Stimulated activated CD4-positive, alpha-beta T cell treated with anti-CD3 and anti-CD28 coated beads, Interleukin-1b, Interleukin-23, amount 100 ng/mL, for 48 hours (primary cell): ENCODE measurements at places on chromosomes 3 and 15.

DNA sequence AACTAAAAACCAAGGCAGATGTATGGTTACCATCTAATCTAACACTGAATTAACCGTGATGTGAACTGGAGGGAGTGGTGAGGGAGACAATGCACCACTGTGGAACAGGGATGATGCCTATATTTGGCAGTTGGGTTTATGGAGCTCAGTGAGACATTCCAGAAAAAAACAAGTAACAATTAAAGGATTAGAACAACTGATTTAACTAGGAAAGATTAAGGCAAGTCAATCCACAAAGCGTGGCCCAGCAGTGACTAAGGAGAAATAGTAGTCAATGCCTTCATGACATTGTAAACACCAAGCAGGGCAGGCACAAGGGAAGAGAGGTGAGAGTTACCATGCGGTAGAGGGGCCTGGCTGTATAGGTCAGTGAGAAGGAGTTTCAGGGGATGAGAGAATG is 38.1 kb downstream of the CHAC1 start:
- no peak for DNase-seq

DNA sequence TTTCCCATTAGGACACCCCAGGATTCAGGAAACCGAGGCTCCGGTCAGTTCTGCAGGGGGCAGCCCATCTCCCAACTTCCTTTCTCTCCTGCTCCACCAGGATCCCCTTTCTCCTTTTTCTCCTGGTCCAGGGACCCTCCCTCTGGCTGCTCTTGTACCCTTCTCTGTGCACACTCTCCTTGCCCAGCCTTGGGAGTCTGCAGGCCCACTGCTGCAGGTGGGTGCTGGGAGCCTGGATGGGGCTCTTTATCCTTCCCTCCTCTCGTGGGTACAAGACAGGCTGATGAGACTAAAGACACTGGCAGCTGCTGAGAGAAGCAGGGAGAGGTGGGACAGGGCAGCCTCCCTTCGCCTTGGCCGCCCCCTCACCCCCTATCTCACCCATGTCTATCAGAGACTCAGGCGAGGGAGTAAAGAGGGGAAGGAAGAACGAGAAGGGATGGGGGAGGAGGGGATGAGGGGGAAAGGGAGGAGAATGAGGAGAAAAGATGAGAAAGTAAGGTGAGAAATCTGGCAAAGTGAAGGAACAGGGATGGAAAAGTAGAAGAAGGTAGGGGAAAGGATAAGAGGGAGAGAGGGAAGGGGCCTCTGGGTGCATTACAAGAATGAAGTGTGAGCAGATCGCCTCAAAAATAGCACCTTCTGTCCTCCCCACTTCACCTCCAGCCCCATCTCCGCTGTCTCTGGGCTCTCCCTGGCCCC is 45.2 kb downstream of the ITGA11 start:
- DNase-seq: no peak

DNA sequence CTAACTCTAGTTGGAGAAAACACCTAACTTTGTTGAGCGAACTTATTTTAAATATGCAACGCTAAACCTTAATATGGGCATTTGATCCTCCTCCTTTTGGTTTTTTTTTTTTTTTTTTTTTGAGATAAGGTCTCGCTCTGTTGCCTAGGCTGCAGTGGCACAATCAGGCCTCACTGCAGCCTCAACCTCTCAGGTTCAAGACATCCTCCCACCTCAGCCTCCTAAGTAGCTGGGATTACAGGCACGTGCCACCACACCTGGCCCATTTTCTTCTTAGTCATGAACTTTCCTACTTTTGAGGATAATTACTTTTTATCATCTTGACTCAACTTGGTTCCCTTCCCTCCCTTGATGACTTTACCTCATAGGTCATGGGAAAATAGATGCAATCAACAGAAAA is 3.9 kb downstream of the NUSAP1 start:
- peak; percentile 12 for DNase-seq

- DNase-seq: peak; percentile 5
Observed at GRCh38 chr3:58824285-58824684, 157.7 kb upstream of the FAM3D start.

DNA sequence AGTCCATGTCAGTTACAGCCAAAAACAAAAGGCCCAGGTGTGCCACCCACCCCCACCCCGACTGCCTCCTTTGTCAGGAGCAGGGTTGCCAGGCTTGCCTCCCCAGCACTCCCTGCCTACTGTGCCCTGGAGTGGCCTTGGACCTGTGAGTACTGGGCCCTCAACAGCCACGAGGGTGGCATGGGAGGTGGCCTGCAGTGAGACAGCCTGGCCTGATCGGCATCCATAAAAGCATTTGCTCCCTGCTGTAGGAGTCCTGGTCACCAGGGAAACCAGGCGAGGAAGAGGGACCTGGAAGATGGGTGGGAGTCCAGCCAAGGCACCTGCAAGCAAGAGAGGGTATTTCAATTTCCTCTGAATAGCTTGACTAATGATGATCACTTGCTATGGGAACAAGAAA is 56.4 kb upstream of the KCNMB2 start:
- DNase-seq: no peak

DNA sequence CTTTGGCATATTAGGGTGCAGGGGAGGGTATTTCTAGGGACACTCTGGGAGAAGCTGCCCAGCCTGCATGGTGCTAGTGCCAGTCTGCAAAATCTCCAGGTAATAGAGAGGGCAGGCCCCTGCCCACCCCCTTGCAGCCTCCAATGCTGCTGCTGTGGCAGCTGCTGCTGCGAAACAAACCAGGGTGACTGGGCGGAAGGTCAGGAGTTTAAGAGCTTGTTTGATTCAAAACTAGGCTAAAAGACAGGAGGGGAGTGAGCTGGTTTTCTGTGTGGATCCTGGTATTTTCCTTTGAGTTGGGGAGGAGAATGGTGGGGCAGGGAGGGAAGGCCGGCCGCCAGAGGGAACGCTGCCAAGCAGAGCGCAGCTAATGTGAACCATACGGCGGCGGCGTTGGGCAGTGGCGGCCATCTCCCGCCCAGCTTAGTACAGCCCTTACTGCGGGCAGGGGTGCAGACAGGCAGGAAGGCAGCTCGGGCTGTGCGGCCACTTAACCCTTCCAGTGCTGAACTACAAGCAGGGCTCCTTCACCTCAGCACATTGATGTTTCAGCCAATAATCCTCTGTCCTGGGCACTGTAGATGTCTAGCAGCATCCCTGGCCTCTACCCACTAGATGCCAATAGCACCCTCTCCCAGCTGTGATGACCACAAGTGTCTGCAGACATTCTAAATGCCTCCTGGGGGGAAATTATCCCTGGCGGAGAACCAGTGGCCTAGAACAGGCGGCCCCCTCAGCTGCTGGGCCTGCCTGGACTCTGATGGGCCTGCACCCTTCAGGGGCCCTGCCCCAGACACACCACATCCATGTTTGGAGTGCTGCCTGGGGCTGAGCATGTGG is 125.7 kb downstream of the EEFSEC start:
- DNase-seq: no peak

GRCh38 chr15:69451951-69452691 is 497 bp upstream of the RPLP1 start:
- DNase-seq: no peak

- DNase-seq: no peak
Observed at GRCh38 chr3:160472344-160472743, 22.8 kb upstream of the TRIM59 start.

- DNase-seq: no peak
Observed at GRCh38 chr15:77713281-77713680, 80.6 kb upstream of the LINGO1 start.

DNA sequence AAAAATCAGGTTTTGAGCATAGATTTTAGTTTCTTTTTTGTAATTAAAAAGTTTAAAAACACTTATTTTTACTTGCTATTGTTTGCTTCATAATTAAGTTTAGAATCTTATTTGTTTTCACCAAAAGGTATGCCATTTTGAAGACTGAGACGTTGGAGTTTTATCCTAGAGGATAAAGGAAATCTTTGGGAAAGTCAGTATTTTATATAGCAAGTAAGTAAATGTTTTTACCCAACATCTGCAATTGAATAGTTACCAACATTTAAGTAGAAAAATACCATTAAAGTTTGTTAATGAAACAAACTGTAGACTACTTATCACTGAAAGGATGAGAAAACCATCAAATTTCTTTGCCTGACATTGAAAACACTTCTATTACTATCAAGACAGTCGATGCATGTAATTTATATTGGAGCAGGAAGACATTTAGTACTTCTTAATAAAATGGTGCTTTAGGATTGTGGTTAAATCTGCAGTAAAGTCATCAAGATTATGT is 14.0 kb upstream of the CHD2 start:
- DNase-seq: no peak

DNA sequence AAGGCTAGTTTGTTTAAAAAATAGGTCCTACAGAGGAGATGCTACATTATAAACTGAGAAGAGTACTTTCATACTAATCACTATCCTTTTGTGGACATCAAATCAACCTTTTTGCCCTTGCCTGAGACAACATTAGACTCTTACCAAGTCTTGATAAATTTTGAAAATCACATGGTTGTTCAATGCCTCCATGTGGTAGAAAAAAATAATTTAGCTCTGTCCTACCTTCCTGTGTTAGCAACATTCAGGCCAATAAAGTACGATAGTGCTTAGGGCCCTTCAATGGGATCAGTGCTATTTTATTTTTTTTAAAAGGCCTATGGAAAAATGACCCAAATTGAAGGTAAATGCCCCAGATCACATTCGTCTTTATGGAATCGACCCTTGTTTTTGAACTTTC is 5.0 kb upstream of the UBE2E1 start:
- no peak for DNase-seq

GRCh38 chr3:170804078-170804477 is 65.9 kb downstream of the RPL22L1 start:
- DNase-seq: no peak

DNA sequence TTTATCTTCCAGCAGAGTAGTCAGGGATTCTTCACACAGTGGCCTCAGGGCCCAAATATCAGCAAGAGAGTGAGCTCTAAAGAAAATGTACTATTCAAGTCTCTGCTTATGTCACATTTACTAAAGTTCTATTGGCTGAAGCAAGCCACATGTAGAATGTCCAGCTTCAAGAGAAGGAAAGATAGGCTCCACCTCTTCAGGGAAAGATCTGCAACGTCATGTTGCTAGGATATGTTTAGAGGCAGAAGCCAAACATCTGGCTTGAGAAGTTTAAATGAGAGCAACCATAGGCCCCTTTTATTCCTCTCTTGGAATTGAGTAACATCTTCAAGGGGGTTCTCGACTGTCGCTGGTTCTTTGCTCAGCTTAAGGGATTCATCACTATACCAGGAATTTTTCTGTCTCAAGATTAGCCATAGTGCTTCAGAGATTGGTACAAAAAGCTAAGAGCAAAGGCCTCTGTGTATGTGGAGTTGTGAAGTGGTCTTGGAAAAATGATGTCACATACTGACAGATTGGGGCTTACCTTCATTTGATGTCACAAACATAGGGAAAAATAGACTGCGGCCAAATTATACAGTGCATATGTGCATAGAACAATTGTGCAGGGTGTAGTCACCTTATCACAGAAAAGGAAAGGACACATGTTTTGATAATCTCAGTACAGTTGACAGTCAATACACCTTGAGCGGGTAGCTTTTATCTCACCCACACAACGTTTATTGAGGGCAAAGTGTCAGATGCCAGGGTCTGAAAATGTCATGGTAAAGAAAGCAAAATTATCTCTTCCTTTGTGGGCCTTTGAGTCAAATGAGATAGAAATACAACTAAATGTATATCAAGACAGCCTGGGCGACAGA is 11.3 kb upstream of the THRB start:
- DNase-seq: no peak
